K562 (cell line): ENCODE measurements at places on chromosomes 1 and 21.

DNA sequence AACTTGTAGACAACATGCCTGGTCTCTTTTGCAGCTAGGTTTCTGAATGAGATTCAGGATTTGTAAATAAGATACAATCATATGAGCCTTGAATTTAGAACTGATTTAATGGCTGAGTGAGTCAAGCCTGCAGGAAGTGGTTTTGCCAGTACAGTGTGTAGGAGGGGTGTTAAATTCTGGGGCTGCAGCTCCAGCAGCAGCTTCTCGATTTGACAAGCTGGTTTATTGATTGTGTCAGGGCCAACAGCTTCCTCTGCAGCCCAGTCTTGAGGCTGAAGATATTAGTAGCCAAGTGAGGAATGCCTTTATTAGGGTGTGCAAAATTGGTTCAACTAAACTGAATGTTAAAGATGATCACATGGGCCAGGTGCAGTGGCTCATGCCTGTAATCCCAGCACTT lies 11.5 kb upstream of the PLA2G5 start:
- DNase-seq = no peak
- no peak overlapping the region for H3K4me3 ChIP-seq
- H3K36me3 ChIP-seq = no peaks in the 10 kb centered on the region

- H3K4me1 ChIP-seq = no peaks in the 10 kb centered on the region
- no peak overlapping the region for H3K4me3 ChIP-seq
- no peaks in the 10 kb centered on the region for H3K27me3 ChIP-seq
- H3K36me3 ChIP-seq = no peaks in the 10 kb centered on the region
- no peak for DNase-seq
Observed at GRCh38 chr1:78911956-78912880, 94.3 kb downstream of the ADGRL4 start.

DNA sequence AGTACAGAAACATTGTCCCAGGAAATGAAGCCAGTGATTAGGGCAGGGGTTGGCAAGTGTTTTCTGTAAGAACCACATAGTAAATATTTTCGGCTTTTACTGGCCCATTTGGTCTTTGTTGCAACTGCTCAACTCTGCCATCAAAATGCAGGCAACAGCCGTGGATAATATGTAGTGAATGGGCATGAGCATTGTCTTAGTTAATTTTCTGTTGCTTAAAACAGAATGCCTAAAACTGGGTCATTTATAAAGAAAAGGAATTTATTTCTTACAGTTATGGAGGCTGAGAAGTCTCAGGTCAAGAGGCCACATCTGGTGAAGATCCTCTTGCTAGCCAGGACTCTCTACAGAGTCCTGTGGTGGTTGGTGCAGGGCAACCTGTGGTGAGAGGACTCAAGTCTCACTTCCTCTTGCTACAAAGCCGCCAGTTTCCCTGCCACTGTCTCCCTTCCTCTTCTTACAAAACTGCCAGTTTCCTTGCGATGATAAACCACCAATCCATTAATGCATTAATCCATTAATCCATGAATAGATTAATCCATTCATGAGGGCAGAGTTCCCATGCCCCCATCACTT lies 166.4 kb downstream of the PSMG1 start:
- no peak overlapping the region for H3K4me3 ChIP-seq
- DNase-seq = no peak
- peaks cover 55% of the 10 kb centered on the region for H3K27me3 ChIP-seq
- H3K36me3 ChIP-seq = no peaks in the 10 kb centered on the region
- no peak overlapping the region for H3K27ac ChIP-seq
- H3K4me1 ChIP-seq = no peaks in the 10 kb centered on the region

DNA sequence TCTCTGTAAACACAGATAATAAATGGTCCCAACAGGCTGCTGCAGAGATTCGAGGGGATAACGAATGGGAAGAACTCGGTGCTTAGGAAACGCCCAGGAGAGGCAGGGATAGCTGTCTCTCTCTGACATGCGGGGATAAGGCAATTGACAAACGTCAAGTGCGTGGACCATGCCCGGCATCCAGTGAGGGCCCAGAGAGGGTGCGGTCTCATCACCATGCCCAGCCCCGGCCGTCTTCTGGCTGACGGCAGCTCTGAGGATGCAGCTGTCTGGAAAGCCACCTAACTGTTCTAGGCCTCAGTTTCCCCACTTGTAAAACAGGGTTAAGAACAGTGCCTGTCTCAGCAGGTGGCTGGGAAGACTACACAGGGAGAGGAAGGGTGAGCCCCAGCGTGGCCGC lies 48.1 kb downstream of the ACOT7 start:
- DNase-seq = no peak
- H3K4me1 ChIP-seq = peaks cover 9% of the 10 kb centered on the region; the same call in 1 of the 2 replicates
- no peaks in the 10 kb centered on the region for H3K27me3 ChIP-seq
- no peak overlapping the region for H3K4me3 ChIP-seq

DNA sequence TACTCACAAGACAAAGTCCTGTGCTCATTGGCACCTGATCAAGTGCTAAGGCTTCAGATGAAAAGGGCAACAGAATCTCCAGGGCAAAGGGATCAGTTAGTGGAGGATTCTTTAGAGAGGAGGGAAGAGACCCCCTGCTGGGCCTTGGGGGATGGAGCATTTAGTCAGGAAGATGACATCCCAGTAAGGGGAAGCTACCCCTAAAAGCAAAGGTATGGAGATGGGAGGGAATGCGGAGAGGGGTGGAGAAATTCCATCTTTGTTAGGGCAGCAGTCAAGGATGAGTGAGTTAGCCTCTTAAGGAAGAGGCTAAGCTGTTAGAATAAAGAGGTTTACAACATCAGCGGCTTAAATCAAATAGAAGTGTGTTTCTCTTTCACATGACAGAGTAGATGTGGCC lies 67.4 kb downstream of the ST6GALNAC3 start:
- no peaks in the 10 kb centered on the region for H3K4me1 ChIP-seq
- H3K27me3 ChIP-seq = no peaks in the 10 kb centered on the region; the same call in 2 of the 3 replicates
- no peak overlapping the region for H3K27ac ChIP-seq
- DNase-seq = no peak

DNA sequence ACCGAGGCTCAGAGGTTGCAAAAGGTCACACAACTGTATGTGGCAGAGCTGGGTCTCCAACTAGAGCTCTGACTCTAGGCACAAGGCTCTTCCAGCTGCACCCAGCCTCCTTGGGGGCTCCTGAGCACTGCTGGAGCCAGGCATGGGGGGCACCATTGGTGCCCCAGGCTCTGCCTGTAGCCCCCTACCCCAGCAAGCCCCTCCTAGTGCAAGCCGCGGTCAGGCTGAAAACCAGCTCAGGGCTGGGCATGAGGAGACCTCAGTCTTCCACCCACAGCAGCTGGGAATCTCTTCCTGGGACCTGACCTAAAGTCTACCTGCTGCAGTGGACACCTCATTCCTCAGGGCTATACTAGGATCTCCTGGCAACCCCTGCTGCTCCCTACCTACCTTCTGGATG lies 14.6 kb downstream of the TNNT2 start:
- peaks cover 3% of the 10 kb centered on the region; the same call in 1 of the 2 replicates for H3K4me1 ChIP-seq
- no peak overlapping the region for H3K4me3 ChIP-seq
- DNase-seq = no peak
- no peaks in the 10 kb centered on the region for H3K36me3 ChIP-seq
- H3K27me3 ChIP-seq = peaks cover 89% of the 10 kb centered on the region
- H3K27ac ChIP-seq = no peak overlapping the region

GRCh38 chr1:220775240-220775853 lies 11.4 kb upstream of the MTARC1 start:
- no peak overlapping the region for H3K27ac ChIP-seq
- H3K27me3 ChIP-seq = peaks cover under 1% of the 10 kb centered on the region; the same call in 1 of the 3 replicates
- peak; percentile 50 for DNase-seq

GRCh38 chr1:218439541-218440295 lies 94.6 kb downstream of the TGFB2 start:
- no peaks in the 10 kb centered on the region for H3K36me3 ChIP-seq
- no peak overlapping the region for H3K27ac ChIP-seq
- no peaks in the 10 kb centered on the region for H3K4me1 ChIP-seq

- no peak overlapping the region for H3K4me3 ChIP-seq
- H3K36me3 ChIP-seq = no peaks in the 10 kb centered on the region
Observed at GRCh38 chr1:3244927-3245315, 175.9 kb downstream of the PRDM16 start.

GRCh38 chr1:48049823-48050535 lies 52.8 kb upstream of the TRABD2B start:
- no peak overlapping the region for H3K27ac ChIP-seq
- H3K36me3 ChIP-seq = no peaks in the 10 kb centered on the region
- DNase-seq = no peak
- peaks cover 10% of the 10 kb centered on the region for H3K27me3 ChIP-seq
- H3K4me3 ChIP-seq = no peak overlapping the region

- H3K36me3 ChIP-seq = no peaks in the 10 kb centered on the region
- peaks cover 18% of the 10 kb centered on the region; the same call in 1 of the 2 replicates for H3K27me3 ChIP-seq
- DNase-seq = no peak
- no peak overlapping the region for H3K4me3 ChIP-seq
- no peak overlapping the region for H3K27ac ChIP-seq
Observed at GRCh38 chr1:203278082-203278884, 27.0 kb upstream of the BTG2 start.

DNA sequence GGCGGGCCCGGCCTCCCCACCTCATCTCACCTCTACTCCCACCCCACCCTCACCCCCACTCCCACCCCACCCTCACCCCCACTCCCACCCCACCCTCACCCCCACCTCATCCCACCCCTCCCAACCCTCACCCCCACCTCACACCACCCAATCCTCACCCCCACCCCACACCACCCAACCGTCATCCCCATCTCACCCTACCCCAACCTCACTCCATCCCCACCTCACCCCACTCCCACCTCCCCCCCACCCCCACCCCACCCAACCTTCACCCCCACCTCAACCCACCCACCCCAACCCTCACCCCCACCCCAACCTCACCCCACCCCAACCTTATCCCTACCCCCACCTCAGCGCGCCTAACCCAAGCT lies 13.4 kb downstream of the A3GALT2 start:
- peaks cover 11% of the 10 kb centered on the region; the same call in 1 of the 2 replicates for H3K4me1 ChIP-seq
- no peak overlapping the region for H3K4me3 ChIP-seq
- DNase-seq = no peak
- H3K27ac ChIP-seq = no peak overlapping the region
- H3K36me3 ChIP-seq = no peaks in the 10 kb centered on the region

DNA sequence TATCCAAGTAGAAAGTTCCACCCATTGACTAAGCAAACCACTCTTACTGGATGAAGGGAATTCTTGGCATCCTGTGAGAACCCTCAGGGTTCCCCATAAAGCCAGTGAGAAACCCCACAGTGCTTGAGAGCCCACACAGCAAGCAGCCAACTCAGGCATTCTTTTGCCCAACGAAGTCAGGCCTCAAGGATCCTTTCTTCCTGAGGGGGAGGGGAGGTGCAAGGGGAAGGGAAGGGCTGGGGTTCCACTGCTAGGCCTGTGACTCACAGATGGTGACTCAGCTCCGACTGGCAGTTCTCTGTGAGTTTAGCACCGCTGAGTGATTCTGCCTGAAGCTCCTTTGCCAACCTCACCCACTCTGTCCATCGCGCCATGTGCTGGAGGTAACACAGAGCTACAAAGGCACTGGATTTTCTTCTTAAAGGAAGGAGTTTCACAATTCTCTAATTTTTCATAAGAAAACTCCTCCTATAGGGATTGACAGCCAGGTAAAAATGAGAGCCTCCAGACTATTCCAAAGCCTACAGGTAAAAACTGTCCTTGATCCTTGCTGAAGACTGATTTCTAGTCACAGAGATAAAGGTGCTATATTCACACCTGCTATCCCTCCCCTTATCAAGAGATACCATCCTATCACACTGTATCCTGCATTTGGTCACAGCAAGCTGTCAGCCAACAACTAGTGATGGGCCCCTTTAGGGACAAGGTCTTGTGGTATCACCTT lies 4.8 kb downstream of the ENO1 start:
- H3K36me3 ChIP-seq = peaks cover 91% of the 10 kb centered on the region
- peaks cover 29% of the 10 kb centered on the region; the same call in 2 of the 3 replicates for H3K4me1 ChIP-seq
- H3K4me3 ChIP-seq = peak overlapping the region; percentile 82
- peak; percentile 80 for DNase-seq
- no peaks in the 10 kb centered on the region for H3K27me3 ChIP-seq
- peak overlapping the region; percentile 74 for H3K27ac ChIP-seq
